ENCODE measurements at places on chromosomes 5 and 9. TPM values are rescaled to one million over a fixed set of nuclear protein-coding genes. Genes with fewer than 3 reads are reported as not detected.

Gene PPIP5K2
- 24.6 TPM for total RNA-seq

Gene LCN15
- not detected for total RNA-seq

Gene CDX1
- total RNA-seq = not detected

Gene CDO1
- 16.0 TPM for total RNA-seq

Gene SH3TC2
- 2.0 TPM for total RNA-seq

Gene STKLD1
- total RNA-seq = not detected

Gene STPG3
- total RNA-seq = not detected

Gene PAEP
- total RNA-seq = not detected

Gene SLC6A7
- 0.25 TPM for total RNA-seq

Gene ANKRD31
- total RNA-seq = 1.2 TPM

Gene RAD50
- total RNA-seq = 29.0 TPM

Gene MUSK
- total RNA-seq = not detected

Gene PRR7
- total RNA-seq = 1.2 TPM

Gene IL4
- total RNA-seq = not detected

Gene SPINK13
- not detected for total RNA-seq

Gene DDX41
- total RNA-seq = 125 TPM

Gene N4BP3
- 4.9 TPM for total RNA-seq

Gene SUB1
- 71.9 TPM for total RNA-seq

Gene KCNV2
- total RNA-seq = not detected

All from vagina (tissue), 2 donors.